Femur (tissue), 1 donor: ENCODE measurements at places on chromosomes 11 and 22.

- DNase-seq = peak; percentile 53
These were observed 1.7 kb upstream of the TXNRD2 start for GRCh38 chr22:19943082-19944026.

GRCh38 chr11:34105957-34106504, 602 bp downstream of the NAT10 start:
- no peak for DNase-seq

DNA sequence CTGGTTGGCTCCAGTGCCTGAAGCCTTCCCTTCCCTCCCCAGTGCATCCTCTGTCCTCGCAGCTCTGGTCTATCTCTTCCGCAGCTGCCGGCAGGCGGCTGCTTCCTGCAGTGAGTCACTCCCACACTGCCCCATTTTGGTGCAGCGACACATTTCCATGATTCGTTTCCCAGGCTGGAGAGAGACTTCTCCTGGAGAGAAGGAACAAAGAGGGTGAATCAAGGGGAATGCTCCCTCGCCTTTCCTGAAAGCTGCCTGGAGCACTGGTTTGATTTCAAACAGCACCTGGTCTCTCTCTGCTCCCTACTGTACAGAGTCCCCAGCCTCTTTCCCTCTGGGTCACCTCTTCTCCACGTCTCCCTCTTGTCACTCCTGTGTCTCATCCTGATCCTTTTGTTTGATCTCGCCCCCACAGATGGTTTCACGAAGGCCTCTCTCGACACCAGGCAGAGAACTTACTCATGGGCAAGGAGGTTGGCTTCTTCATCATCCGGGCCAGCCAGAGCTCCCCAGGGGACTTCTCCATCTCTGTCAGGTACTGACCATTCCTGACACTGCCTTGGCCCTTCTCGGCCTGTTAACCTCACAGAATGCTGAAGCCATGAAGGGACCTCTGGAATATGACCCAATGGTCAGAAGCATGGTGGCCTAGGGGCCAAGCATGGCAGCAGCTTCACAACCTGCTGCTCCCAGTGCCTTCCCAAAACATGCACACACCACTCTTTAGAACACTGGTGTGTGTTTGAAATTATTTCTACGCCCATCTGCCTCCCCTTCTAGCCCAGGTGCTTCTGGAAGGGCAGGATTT, at the start of gene TMA7B:
Gene TMA7B (plus strand): TSS at position 758 of the 808 bp plus-strand sequence. CDS start 3,978 bp downstream, outside the sequence.
- DNase-seq = peak; percentile 45

- DNase-seq = no peak
These were observed 72.5 kb upstream of the SHANK2 start for GRCh38 chr11:71324788-71325417.

- DNase-seq = no peak
These were observed 8.5 kb downstream of the PRODH start for GRCh38 chr22:18927573-18927972.
